ENCODE measurements at places on chromosomes 5 and 9.
A peak's percentile ranks its signal among the peaks of the same experiment; 100 is the strongest.

GRCh38 chr5:153755913-153756500 is 265.5 kb downstream of the GRIA1 start:
- no peak for DNase-seq

- DNase-seq = no peak
Measured at GRCh38 chr5:72785801-72786200, 30.7 kb upstream of the TNPO1 start.

DNA sequence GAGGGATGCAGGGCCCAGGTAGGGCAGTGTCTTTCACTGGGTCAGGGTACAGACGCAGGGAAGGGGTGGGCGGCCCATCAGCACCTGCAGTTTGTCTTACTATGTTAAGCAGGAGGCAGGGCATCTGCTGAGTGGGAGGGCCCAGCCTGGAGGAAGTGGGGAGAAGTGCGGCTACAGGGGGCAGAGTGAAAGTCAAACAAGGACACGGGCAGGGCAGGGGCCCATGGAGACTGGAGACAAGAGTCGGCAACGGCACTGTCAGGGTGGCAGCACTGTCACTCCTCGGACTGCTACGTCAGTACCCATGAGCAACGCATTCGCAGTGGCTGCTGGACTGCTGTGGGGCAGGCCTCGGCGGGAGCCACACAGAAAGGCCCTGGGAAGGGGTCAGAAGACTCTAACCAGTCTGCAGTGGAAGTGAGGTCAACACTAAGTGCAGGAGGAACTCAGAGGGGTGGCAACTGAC is 19.7 kb downstream of the CAMSAP1 start:
- peak; percentile 57 for DNase-seq

DNA sequence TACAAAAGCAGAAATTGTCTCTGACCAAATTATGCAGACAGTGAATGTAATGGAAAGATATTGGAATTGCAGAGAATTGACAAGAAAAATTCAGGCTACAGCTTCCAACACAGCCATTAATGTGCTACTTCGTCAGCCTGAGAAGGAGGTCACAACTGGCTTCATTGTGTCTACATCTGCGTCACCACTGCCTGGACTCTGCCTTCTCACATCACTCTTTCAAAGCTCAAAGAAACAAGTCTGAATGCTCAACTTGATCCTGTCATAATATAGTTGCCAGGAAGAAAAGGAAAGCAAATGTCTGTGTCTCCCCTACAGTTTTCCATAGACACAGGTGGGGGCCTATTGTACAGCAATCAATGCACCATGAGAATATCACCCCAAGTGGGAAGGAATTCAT is 806.5 kb upstream of the CDH10 start:
- no peak for DNase-seq

- DNase-seq = peak; percentile 60
Measured at GRCh38 chr5:138180183-138180782, 1.4 kb downstream of the KIF20A start.

GRCh38 chr9:126773004-126773607 is 31.7 kb upstream of the ZBTB43 start:
- DNase-seq = no peak

DNA sequence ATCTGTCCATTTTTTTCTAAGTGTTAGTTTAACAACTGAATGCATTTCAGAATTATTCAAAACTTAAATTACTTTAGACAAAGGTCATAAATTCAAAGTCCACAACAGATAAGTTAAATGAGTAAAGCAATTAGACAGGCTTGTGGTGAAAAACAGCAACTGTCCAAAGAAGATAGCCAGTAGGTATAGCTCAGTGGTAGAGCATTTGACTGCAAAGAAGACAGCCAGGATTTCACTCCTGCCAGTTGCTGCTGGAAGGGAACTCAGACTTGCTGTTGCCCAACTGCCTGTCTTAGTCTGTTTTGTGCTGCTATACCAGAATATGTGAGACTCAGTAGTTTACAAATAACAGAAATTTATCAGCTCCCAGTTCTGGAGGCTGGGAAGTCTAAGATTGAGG is 10.0 kb downstream of the FANCC start:
- no peak for DNase-seq

- DNase-seq = no peak
Measured at GRCh38 chr5:136332223-136333015, 32.9 kb downstream of the TRPC7 start.

GRCh38 chr9:95752129-95752731 is 123.3 kb upstream of the ERCC6L2 start:
- DNase-seq = no peak

GRCh38 chr5:143008809-143009521 is 238.8 kb downstream of the ARHGAP26 start:
- DNase-seq = peak; percentile 92
